ENCODE measurements at places on chromosomes 5 and 9.
A peak's percentile ranks its signal among the peaks of the same experiment; 100 is the strongest.

- DNase-seq, result no peak
Measured at GRCh38 chr5:112862085-112862484, 998 bp downstream of the SRP19 start.

- no peak for DNase-seq
Measured at GRCh38 chr9:126292736-126293521, 33.7 kb upstream of the MVB12B start.

GRCh38 chr5:97508864-97509263 lies 325.8 kb upstream of the RIOK2 start:
- no peak for DNase-seq

- DNase-seq, result peak; percentile 86
Measured at GRCh38 chr9:137083394-137084004, 3.3 kb upstream of the MAN1B1 start.

- DNase-seq, result no peak
Measured at GRCh38 chr5:113524927-113525326, 11.4 kb downstream of the YTHDC2 start.

- peak; percentile 69 for DNase-seq
Measured at GRCh38 chr9:4366591-4367330, 66.9 kb upstream of the GLIS3 start.

DNA sequence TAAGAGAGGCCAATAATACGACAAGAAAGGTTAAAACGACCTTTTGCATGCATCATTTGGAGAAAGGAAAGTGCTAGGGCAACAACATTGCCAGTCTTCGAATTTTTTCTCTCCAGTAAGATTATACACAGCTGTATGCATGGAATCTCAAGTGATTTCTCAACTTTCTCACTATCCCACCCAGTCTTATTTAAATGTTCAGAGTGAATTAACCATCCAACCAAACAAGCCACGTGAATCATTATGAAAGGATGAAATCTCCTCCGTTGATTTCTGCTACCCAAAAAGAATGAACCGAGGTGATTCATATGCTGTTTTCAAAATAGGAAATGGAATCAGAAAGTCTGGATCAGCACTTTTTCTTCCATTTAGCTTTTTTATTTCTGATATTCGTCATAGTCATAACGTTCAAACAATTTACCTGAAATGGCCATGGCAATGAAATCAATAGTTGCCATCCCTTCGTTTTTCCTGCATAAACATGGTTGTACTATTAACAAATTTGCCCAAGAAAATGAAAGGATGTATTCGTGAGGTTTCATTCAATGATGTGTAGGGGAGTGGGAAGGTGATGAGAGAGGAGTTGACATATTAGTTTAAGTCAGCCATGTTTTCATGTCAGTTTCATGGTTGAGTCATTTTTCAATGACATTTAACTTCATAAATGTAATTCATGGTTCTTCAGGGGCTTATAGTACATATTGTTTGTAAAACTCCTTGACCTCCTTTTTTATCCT lies 170.9 kb upstream of the WWC1 start:
- no peak for DNase-seq

- no peak for DNase-seq
Measured at GRCh38 chr5:155700333-155700732, 626.6 kb upstream of the SGCD start.

- DNase-seq, result no peak
Measured at GRCh38 chr9:38527503-38527902, 92.9 kb downstream of the ANKRD18A start.

- no peak for DNase-seq
Measured at GRCh38 chr9:840343-840742, 1.2 kb upstream of the DMRT1 start.

- peak; percentile 12 for DNase-seq
Measured at GRCh38 chr9:113999256-114000062, 78.6 kb downstream of the AMBP start.

DNA sequence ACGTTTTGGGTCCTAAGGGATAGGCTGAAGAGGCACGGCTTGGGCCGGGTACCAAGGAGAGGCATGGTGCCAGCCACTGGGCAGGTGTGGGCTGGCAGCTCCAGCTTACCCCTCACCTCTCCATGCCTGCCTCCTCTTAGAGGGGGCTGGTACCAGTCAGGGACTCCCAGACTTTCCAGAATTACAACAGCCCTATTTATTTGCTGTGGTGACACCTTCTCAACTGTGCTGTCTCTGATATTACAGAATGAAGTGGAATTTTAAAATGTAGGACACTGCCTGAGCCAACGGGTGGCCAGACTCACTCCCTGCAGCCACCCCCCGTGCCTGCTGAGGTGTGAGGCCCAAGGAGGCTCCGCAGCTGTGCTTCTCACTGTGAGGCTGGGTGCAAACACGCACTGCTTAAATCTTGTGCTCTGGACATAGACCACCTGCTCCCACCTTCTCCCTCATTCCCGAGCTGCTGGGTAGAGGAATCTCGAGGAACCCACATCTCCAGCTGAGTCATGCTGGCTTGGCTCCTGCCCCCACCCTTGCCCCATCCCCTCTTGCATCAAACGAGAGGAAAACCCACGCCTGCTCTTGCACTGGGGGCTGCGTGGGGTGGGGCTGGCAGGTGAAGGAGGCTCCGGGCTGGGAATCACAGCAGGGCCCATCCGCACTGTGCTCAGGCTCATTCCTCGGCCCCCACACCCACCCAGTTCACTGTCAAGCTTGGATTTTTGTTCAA lies 47.9 kb downstream of the PRRT1B start:
- no peak for DNase-seq

- peak; percentile 44 for DNase-seq
Measured at GRCh38 chr9:38641985-38642864, 21.8 kb upstream of the ANKRD18A start.

DNA sequence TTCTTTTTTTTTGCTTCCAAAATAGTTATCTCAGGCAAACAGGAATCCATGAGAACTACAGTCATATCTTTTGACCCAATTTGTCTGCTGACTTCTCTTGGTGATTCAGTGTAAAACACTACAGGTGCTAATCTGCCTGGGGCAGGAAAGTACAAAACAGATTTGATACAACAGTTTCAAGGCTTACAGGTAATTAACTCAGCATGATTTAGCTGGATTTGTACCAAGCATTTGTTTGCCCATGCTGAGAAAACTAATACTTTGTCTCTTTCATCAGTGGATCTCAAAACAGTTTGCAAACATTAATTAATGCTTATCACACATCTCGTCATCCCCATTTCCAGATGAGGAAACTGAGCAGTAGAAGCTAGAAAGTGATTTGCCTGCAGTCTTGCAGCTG lies 312.5 kb upstream of the SEMA6A start:
- DNase-seq, result no peak

- DNase-seq, result no peak
Measured at GRCh38 chr9:91753711-91754110, 196.3 kb downstream of the ROR2 start.

- DNase-seq, result no peak
Measured at GRCh38 chr5:110852541-110852940, 113.7 kb downstream of the SLC25A46 start.

- no peak for DNase-seq
Measured at GRCh38 chr9:76564297-76564696, 105.3 kb downstream of the GCNT1 start.

DNA sequence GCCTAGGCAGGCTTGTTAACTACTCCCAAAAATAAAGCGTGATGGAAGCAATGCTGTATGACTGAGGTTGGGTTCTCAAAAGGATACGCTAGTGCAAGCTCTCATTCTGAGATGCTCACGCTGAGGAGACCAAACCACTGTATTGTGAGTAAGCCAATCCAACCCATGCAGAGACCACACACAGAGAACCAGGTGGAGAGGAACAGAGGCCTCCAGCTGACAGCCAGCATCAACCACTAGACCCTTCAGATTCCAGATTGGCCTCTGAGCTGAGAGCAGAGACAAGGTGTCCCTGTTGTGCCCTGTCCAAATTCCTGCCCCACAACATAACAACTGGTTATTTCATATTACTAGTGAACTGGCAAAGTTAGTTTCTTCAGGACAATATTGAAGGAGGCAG lies 4.5 kb downstream of the TSTD2 start:
- no peak for DNase-seq

DNA sequence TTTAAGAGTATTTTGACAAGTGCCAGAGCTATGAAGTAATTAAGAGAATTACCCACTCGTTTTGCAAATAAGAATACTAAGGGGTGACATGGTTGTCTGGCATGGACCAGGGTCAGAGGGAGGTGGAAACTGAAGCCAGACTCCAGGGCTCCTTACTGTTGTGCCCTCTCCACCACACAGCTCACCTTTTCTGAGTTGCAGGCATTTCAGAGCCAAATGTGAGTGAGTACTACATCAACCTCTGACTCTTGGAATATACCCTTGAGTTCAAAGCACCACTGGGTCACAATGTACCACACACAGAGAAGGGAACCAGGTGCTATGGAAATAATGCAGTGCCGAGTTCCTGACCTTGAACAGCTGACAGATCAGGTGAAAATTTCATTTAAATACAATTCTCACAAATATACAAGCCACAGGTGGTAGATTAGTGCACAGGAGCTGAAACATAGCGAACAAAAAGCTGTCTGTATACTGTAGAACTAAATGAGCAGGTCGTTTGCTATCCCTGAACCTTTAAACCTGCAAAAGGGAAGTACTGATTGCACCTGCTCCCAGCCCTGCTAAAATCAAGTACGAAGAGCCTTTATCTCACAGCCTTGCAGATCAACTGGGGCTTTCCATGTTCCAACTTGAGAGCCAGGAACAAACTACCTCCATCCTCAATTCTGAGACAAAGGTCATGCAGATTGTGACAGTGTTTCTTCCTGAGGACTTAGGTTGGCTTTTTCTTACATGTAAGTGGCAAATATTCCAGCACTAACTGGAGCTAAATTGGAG lies 57.0 kb downstream of the GOLM1 start:
- DNase-seq, result no peak
